ENCODE measurements at places on chromosomes 4 and X. TPM values are rescaled to one million over a fixed set of nuclear protein-coding genes. Genes with fewer than 3 reads are reported as not detected.

GRCh38 chrX:39670281-39670680 lies 427.5 kb downstream of the BCOR start:
- DNase-seq = no peak
- H3K27me3 ChIP-seq = no peaks in the 10 kb centered on the region
- no peaks in the 10 kb centered on the region for H3K36me3 ChIP-seq
- peaks cover 2% of the 10 kb centered on the region for H3K4me1 ChIP-seq
- H3K27ac ChIP-seq = no peak overlapping the region

- H3K27me3 ChIP-seq = no peaks in the 10 kb centered on the region
- H3K4me1 ChIP-seq = no peaks in the 10 kb centered on the region
- DNase-seq = no peak
- no peak overlapping the region for H3K27ac ChIP-seq
Measured at GRCh38 chr4:142778430-142778829, 67.7 kb downstream of the INPP4B start.

- DNase-seq = no peak
- no peak overlapping the region for H3K4me3 ChIP-seq
- H3K36me3 ChIP-seq = no peaks in the 10 kb centered on the region
- H3K27me3 ChIP-seq = no peaks in the 10 kb centered on the region
- peaks cover 10% of the 10 kb centered on the region for H3K4me1 ChIP-seq
Measured at GRCh38 chr4:120071192-120071795, 4.6 kb upstream of the MAD2L1 start.

- no peak overlapping the region for H3K4me3 ChIP-seq
- peaks cover 9% of the 10 kb centered on the region for H3K4me1 ChIP-seq
- DNase-seq = no peak
- H3K27me3 ChIP-seq = no peaks in the 10 kb centered on the region
- H3K27ac ChIP-seq = no peak overlapping the region
Measured at GRCh38 chr4:7007142-7007907, 35.8 kb upstream of the TADA2B start.

- no peaks in the 10 kb centered on the region for H3K36me3 ChIP-seq
- no peaks in the 10 kb centered on the region for H3K4me1 ChIP-seq
- no peak overlapping the region for H3K27ac ChIP-seq
- no peak overlapping the region for H3K4me3 ChIP-seq
Measured at GRCh38 chr4:175536852-175537453, 275.1 kb downstream of the GPM6A start.

DNA sequence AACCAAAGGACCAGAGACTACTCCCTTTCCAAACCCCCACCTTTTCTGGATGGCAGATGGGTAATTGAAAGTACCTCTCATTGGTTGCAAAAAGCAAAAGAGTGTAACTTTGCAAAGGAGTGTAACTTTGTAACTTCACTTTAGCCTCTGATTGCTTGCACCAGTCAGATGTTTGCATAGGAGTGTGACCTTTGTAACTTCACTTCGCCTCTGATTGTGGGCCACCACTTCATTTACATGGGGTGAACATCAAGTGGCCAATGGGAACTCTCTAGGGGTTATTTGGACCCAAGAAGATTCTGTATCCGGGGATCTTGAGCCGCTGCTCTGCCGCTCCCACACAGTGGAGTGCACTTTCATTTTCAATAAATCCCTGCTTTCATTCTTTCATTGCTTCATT lies 9.9 kb upstream of the SLC25A43 start:
- H3K27ac ChIP-seq = no peak overlapping the region
- no peaks in the 10 kb centered on the region for H3K4me1 ChIP-seq
- no peak for DNase-seq
- no peaks in the 10 kb centered on the region for H3K36me3 ChIP-seq
- H3K4me3 ChIP-seq = no peak overlapping the region

ARHGAP6 gene
- total RNA-seq = 2.1 TPM

RAB40A gene
- total RNA-seq = 0.20 TPM

SLC25A53 gene
- total RNA-seq = 11.3 TPM

TEX13C gene
- total RNA-seq = not detected

Measured in heart left ventricle (tissue), 16 donors.